ENCODE measurements at places on chromosomes 11 and 22.
A peak's percentile ranks its signal among the peaks of the same experiment; 100 is the strongest.

- no peak for DNase-seq
Measured at GRCh38 chr11:116446048-116446941, 326.5 kb downstream of the BUD13 start.

- no peak for DNase-seq
Measured at GRCh38 chr11:19829109-19829837, 116.6 kb downstream of the NAV2 start.

- DNase-seq, result no peak
Measured at GRCh38 chr11:118105657-118106305, 19.0 kb upstream of the SMIM35 start.

- DNase-seq, result no peak
Measured at GRCh38 chr11:356610-357009, 12.7 kb upstream of the B4GALNT4 start.

DNA sequence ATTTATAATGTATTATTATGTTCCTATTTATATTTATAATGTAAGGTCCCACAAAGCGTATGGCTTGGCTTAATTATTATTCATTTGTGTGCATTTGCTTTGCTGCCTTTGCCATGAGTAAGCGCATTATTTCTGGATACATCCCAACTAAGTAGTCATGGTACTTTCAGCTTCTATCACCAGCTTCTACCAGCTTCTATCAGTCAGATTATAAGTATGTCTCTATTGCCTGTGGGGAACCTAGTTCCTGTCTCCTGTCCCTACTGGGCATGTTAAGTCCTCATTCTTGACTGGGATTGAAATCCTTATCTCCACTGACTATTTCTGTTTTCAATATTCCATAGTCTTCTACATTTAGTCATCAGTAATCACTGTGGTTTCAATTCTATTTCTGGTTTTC lies 33.5 kb upstream of the OR10W1 start:
- DNase-seq, result peak; percentile 88

GRCh38 chr22:26529345-26529744 lies 17.1 kb upstream of the TFIP11 start:
- DNase-seq, result peak; percentile 55

- DNase-seq, result peak; percentile 57
Measured at GRCh38 chr11:46360878-46361277, 13.6 kb downstream of the DGKZ start.

- DNase-seq, result peak; percentile 90
Measured at GRCh38 chr11:64207256-64208085, 950 bp downstream of the FERMT3 start.

GRCh38 chr11:1734641-1735081 lies 15.7 kb downstream of the IFITM10 start:
- DNase-seq, result no peak

- peak; percentile 74 for DNase-seq
Measured at GRCh38 chr11:112655371-112655770, 305.8 kb upstream of the NCAM1 start.

- no peak for DNase-seq
Measured at GRCh38 chr11:20656901-20657300, 12.5 kb upstream of the NELL1 start.

DNA sequence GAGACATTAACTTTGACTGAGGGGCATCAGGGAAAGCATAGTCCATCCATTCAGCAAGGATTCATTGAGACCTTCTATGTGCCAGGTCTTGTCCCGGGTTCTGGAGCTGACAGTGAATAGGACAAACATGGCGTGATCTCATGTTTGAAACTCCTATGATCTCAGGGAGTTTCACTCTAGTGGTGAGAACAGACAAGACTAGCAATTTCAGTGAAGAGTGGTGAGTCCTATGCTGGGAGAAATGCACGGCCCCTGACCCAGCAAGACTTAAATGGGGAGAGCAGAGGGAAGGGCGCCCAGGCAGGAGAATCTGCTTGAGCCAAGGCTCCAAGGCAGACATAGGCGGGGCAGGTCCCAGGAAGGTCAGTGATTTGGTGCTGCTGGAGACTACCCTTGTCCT lies 155.7 kb downstream of the CEP164 start:
- no peak for DNase-seq

DNA sequence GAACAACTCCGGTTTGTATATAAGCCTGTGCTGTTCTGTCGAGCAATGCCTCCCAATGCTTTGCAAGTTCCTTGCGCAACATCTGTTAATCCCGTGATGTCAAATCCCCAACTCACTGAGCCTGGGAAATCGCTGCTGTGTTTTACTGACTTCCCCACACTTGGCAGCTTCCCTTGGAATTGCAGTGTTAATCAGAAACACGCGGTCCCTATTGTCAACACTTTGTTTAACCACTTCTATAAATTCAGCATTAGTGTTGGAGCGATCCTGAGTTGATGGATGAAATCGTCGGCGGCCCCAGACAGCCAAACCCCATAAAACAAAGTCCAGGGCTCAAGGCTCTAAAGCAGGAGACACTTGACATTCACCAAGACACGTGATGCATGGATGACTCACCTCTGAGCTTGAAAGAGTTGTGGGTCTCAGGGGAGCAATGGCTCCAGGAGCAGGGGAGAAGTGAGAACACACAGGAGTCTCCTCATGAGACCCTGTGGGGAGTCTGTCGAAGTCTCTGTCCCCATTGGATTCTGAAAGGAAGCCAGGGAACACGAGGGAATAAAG lies 555.3 kb downstream of the MIAT start:
- DNase-seq, result peak; percentile 100

- DNase-seq, result no peak
Measured at GRCh38 chr11:64026575-64027205, 9.0 kb upstream of the FLRT1 start.

- peak; percentile 75 for DNase-seq
Measured at GRCh38 chr11:19631712-19632498, 80.7 kb upstream of the NAV2 start.

GRCh38 chr22:45677063-45677462 lies 5.4 kb downstream of the ATXN10 start:
- DNase-seq, result no peak

- no peak for DNase-seq
Measured at GRCh38 chr11:23551706-23552105, 691.4 kb upstream of the CCDC179 start.

- DNase-seq, result no peak
Measured at GRCh38 chr11:17769218-17769617, 34.6 kb downstream of the KCNC1 start.

GRCh38 chr11:17720796-17721171 lies 1.4 kb downstream of the MYOD1 start:
- no peak for DNase-seq

- peak; percentile 24 for DNase-seq
Measured at GRCh38 chr11:118012083-118012669, 26.0 kb downstream of the IL10RA start.

GRCh38 chr11:17929171-17929570 lies 83.7 kb downstream of the SERGEF start:
- no peak for DNase-seq

GRCh38 chr11:73461964-73462363 lies 85.8 kb downstream of the RELT start:
- no peak for DNase-seq

GRCh38 chr11:12775955-12776354 lies 101.7 kb downstream of the TEAD1 start:
- DNase-seq, result no peak

- DNase-seq, result no peak
Measured at GRCh38 chr22:27466778-27467438, 334.6 kb downstream of the MN1 start.

DNA sequence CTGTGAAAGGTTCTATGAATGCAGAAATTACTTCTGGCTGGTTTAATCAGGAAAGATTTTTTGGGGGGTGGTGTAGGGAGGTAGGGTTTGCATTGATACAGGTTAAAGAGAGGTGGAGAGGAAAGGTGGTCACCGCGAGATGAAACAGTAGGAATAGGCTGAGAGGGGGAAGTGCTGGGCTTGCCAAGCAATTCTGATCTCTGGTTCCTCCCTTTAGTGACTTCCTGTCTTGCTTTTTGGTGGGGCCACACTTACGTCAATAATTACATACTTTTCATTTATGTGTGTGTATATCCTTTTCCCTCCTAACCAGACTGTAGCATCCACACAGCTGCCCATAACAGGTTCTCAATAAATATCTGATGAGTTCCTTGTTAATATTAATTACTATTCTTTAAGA lies 120.0 kb downstream of the CTNND1 start:
- DNase-seq, result no peak

- peak; percentile 37 for DNase-seq
Measured at GRCh38 chr11:92552942-92553341, 328.3 kb downstream of the FAT3 start.

DNA sequence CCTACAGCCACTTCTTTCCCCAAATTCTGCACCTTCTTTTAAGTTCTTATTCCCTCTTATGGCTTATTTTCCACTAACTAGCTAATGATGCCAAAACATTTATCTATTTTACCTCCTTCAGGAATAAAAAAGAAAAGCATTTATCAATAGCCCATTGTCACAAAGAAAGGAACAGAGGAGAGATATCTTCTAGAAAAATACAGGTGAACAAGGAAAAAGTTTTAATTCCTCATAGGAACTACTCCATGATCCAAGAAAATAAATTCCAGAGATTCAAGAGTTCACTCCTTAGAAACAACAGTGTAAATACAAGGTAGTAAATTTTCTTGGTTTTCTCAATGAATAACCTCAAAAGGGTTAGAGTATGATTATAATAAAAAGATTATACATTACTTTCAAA lies 52.6 kb upstream of the TOP3B start:
- DNase-seq, result no peak

GRCh38 chr11:61079416-61080150 lies 22.7 kb upstream of the CD5 start:
- no peak for DNase-seq

GRCh38 chr11:133078591-133079404 lies 453.5 kb downstream of the OPCML start:
- DNase-seq, result peak; percentile 71

GRCh38 chr11:27524155-27524554 lies 17.6 kb upstream of the LIN7C start:
- DNase-seq, result peak; percentile 81

GRCh38 chr11:34654483-34655334 lies 33.8 kb downstream of the EHF start:
- DNase-seq, result peak; percentile 75

GRCh38 chr11:33829430-33830141 lies 55.3 kb upstream of the FBXO3 start:
- peak; percentile 84 for DNase-seq

GRCh38 chr11:93957397-93957952 lies 63.7 kb upstream of the HEPHL1 start:
- peak; percentile 12 for DNase-seq

- DNase-seq, result no peak
Measured at GRCh38 chr11:11293798-11294550, 59.1 kb downstream of the CSNK2A3 start.

DNA sequence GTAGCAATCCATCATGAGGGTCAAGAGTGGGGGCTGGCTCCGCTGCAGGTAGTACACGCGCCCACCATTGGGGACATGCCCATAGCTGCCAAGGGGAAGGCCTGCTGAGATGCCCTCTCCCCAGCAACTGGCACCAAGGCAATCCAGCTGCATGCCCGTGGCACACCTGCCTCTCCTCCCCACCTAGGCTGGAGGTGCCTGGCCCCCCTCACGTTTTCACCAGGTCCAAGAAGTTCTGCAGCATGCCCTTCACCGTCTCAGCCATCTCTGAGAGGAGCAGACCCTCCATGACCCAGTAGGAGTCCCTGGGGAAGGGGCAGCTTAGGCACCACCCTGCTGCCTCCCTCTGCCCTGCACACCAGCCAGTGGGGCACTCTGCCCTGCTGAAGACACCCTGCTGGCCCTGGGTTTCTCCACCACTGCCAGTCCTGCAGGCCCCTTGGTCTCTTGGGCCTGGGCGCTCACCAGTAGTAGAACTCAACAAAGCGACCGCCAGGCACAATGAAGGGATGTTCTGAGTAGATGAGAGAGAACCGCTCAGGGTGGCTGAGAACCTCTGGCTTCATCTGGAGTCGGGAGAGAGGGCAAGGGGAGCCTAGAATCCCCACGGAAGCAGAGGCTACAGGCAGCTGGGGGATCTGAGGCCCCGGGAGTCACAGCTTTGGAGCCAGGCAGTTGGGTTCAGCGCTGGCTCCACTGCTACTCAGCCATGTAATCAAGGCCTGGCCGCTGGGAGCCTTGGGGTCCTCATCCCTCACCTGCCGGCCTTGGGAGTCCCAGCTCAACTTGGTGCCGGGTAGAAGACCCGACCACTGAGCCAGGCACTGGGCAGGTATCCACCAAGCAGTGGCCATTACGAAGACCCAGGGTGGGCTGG lies 17.8 kb downstream of the TREH start:
- no peak for DNase-seq

- no peak for DNase-seq
Measured at GRCh38 chr11:10564030-10564429, 4.4 kb downstream of the LYVE1 start.

- no peak for DNase-seq
Measured at GRCh38 chr11:119254239-119254638, 48.1 kb downstream of the CBL start.

DNA sequence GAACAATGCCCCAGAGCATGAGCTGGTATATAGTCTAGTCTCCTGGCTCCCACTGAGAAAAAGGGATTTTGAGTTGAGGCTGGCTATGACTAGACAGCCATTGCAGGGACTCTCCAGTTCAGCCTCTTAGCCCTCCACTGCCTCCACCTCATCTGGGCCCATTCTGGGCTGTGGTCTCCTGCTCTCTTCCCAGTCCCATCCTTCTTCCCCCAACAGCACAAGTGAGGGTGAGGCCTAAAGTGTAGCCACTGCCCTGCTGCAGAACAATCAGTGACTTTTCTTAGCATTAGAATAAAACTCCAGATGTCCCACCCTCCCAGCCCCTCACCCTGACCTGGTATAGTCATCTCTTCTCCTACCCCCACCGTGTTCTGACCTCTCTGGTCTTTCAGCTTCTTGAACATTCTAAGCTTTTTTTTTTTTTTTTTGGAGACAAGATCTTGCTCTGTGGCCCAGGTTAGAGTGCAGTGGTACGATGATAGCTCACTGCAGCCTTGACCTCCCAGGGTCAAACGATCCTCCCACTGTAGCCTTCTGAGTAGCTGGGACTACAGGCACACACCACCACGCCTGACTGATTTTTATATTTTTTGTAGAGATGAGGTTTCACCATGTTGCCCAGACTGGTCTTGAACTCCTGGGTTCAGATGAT lies 4.3 kb downstream of the MED15 start:
- DNase-seq, result no peak

GRCh38 chr11:46677991-46678740 lies 22.3 kb downstream of the ARHGAP1 start:
- DNase-seq, result peak; percentile 49

GRCh38 chr22:39967103-39967829 lies 7.1 kb downstream of the TMA7B start:
- DNase-seq, result peak; percentile 61

All from GM23248 (cell line).